Lower lobe of right lung (tissue), 2 donors: ENCODE measurements at places on chromosomes 4 and X. TPM values are rescaled to one million over a fixed set of nuclear protein-coding genes. Genes with fewer than 3 reads are reported as not detected.

CCDC110 gene
- total RNA-seq = 0.44 TPM

RAB33A gene
- 0.59 TPM for total RNA-seq

PWWP3B gene
- total RNA-seq = 0.44 TPM

ZAR1 gene
- not detected for total RNA-seq

AKAP17A gene
- 39.8 TPM for total RNA-seq

CXCL3 gene
- 12.1 TPM for total RNA-seq
